ENCODE measurements at places on chromosomes 1 and 21.
A peak's percentile ranks its signal among the peaks of the same experiment; 100 is the strongest.

- DNase-seq: peak; percentile 45
Measured at GRCh38 chr1:19390901-19391595, 78.9 kb downstream of the SLC66A1 start.

DNA sequence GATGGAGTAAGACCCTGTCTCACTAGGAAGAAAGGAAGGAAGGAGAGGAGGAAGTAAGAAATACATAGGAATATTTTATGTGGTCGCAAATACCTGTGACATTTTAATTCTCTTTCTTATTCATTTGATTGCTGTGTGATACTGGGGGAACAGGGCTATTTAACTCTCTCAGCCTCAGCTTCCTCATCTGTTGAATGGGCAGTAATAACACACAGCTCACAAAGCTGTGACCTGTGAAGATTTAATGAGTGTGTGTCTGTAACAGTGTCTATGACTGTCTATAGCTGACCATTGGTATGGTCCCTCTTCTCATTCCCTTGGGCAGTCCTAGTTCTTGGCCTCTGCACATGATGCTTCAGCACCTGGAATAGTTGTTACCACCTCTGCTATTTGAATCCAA, 13.6 kb upstream of the GPR161 start:
- DNase-seq: no peak

DNA sequence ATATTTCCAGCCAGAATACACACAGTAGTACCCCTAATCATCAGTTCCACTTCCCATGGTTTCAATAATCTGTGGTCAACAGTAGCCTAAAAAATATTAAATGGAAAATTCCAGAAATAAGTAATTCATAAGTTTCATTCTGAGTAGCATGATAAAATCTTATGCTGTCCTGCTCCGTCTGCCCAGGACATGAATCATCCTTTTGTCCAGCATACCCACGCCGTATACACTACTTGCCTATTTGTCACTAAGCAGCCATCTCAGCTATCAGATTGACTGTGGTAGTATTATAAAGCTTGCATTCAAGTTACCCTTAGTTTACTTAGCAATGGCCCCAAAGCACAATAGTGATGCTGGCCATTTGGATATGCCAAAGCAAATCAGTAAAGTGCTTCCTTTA, 118.7 kb downstream of the SLC5A9 start:
- no peak for DNase-seq

DNA sequence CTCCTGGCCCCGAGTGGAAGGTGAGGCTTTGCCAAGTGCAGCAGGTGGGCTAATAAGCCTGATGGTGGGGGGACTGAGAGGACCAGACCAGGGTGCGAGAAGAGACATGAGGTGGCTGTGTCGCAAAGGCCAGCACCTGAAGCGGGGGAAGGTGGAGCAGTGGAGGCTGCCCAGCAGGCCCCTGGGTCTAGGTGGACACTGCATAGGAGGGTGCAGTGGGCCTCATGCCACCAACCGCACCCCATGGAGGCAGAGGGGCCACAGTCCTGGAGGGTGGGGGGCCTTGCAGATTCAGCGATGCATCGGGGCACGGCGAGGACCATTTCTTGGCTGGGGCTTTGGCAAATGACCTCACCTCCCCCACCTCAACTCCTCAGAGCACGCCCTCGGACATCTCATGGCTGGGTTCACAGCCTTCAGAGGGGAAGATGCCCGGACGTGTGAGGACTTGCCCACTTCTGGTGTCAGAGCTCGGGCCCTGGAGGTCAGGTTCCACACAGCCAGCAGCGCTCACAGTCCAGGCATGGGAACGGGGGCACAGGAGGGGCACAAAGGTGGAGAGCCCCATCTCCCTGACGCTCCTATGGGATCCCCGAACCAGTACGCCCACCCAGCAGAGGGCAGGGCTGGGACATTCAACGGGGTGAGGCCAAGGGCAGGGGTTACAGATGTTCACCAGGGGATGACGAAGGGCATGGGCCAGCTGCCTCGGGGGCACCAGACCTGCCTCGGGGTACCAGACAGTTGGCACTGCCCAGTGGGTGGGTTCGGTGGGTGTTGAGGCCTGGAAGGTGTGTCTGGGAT, 35.4 kb downstream of the UBE2G2 start:
- DNase-seq: no peak

- DNase-seq: no peak
Measured at GRCh38 chr1:119632103-119632490, 16.0 kb downstream of the ZNF697 start.

GRCh38 chr1:117740496-117740895, 134.6 kb downstream of the TENT5C start:
- no peak for DNase-seq

DNA sequence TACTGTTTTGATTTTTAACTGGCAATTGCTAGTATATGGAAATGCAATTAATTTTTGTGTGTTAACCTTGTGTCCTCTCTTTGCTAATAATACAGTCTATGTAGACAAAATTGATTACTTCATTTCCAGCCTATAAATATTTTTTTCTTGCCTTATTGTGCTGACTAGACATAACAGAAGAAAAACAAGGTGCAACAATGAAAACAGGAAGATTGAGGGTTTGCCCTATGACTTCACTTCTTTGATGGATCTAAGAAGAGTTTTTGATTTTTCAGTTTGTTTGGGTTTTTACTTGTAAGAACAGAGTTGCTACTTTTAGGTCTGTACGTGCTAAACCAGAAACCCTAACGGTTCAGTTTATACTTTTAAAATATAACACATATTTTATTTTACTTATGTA, 8.5 kb upstream of the CNIH4 start:
- no peak for DNase-seq

DNA sequence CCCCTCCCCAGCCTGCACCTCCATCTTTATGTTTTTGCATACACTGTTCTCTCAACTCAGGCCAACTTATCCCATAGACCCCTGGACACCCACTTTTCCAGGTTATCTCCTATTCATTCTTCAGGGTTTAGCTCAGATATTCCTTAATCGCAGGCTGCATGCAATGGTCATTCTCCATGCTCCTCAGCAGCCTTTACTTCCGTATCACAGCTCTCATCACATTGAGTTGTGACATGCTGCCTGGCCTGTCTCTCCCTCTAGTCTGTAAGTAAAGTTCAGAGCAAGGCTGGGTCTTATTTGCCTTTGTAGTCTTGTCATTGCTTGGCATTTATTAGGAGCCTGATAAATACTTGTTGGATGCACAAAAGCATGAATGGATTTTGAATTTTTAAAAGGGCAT, 6.9 kb downstream of the DNAJC6 start:
- DNase-seq: no peak

DNA sequence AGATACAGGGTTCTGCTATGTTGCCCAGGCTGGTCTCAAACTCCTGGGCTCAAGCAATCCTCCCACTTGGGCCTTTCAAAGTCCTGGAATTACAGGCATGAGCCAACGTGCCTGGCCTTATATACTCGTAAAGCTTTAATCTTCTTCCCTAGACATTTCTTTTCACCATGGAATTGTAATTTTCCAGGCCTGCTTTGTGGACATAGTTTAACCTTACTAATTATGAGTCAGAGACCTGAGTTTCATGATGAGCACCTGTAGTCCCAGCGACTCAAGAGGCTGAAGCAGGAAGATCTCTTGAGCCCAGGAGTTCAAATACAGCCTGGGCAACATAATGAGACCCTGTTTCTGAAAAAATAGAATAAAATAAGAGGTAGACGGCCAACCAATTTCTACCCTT, 12.3 kb downstream of the PATJ start:
- no peak for DNase-seq

- no peak for DNase-seq
Measured at GRCh38 chr1:59505596-59506028, 208.7 kb downstream of the FGGY start.

- DNase-seq: no peak
Measured at GRCh38 chr1:151502035-151502700, 9.0 kb upstream of the CGN start.

GRCh38 chr1:219699870-219700269, 87.0 kb upstream of the ZC3H11B start:
- DNase-seq: no peak

- no peak for DNase-seq
Measured at GRCh38 chr1:115077286-115077983, 11.9 kb downstream of the TSPAN2 start.

DNA sequence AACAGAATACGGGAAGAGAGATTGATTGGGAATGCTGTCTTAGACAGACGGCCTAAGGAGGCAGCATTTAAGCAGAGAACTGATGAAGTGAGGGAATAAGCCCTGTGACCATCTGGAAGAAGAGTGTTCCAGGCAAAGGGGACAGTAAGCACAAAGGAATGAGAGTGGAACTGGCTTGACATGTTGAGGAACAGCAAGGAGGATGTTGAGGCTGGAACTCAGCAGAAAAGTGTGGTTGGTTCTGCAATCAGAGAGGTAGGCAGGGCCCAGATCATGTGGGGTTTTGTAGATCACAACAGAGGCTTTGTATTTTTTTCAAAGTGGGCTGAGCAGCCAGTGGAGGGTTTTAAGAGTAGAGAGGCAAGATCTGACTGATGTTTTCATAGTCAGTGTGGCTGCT, 157.4 kb downstream of the DNM3 start:
- no peak for DNase-seq

DNA sequence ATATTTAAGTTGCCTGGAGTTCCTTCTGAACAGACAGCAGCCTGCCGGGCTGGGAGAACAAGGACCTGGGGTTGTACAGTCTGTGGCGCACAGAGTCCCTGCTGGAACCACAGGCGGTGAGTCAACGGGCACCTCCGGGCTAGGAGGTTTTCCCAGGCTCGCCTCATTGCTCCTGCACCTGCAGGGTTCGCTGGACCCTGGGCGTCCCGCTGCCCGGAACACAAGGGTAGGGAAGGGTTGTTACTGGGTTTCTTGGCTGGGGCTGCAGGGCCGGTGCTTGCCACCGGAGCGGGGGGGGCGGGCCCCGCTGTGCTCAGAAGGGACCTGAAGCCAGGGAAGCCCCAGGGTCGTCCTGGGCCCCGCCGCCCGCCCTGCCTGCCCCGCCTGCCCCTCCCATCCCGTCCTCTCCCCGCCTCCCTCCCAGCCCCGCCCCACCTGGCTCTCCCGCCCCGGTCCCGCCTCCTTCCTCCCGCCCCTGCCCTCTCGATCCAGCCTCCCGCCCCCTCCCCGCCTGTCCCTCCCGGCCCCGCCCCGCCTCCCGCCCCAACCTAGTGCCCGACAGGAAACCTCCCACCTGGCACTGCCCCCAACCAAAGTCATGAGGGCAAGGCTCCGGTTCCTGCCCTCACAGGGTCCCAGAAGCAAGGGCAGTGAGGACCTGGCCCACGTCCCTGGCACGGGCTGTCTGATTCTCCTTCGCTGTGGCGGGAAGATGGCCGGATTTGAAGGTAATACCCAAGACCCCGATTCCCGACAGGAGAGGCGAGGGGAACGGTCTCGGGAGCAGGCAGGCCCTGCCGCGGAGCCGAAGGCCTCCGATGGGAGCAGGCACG, 6.8 kb downstream of the JMJD4 start:
- DNase-seq: peak; percentile 71

DNA sequence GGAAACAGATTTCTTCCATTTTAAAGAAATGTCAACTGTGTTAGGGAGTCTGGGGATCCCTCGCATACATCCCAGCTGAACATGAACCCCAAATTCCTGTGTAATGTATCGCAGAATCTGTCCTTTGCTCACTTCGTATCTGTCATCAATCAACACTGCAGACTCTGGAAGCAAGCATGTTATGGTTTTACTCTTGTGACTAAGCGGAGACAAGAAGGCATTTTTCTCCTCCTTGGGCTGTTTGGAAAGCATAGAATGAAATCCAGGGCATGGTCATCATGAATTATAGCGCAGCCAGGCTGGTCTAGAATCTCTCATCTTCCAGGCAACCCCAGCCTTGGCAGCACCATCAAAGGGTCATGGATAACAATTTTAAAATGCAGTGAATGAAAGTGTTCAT, 290.2 kb downstream of the KIF26B start:
- DNase-seq: no peak

Data from stimulated activated CD4-positive, alpha-beta T cell treated with anti-CD3 and anti-CD28 coated beads, Interleukin-1b, Interleukin-23, amount 100 ng/mL, for 4 hours (primary cell).